Left lobe of liver (tissue), 2 donors: ENCODE measurements at places on chromosomes 1 and 21. TPM values are rescaled to one million over a fixed set of nuclear protein-coding genes. Genes with fewer than 3 reads are reported as not detected.

- no peak for DNase-seq
Observed at GRCh38 chr1:59094001-59094400, 202.9 kb upstream of the FGGY start.

GRCh38 chr1:84497631-84498275 is 8.4 kb upstream of the SPATA1 start:
- DNase-seq = no peak

Gene CCDC18
- total RNA-seq = 2.3 TPM

DNA sequence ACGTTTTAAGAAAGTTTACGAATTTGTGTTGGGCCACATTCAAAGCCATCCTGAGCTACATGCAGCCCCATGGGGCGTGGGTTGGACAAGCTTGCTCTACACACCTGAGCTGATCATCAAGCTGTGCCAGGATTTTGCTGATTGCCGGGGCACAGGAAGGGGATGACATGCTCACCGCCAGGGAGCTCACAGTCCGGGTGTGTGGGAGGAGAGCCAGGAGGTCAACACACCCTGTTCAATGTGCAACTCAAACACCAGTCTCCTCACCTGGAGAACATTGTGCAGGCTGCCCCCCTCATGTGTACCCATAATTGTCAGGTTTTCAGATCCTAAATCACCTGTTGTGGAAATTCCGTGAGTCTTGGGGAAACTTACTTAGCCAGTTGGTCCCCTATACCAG is 969 bp downstream of the CYP4A11 start:
- peak; percentile 92 for DNase-seq

DNA sequence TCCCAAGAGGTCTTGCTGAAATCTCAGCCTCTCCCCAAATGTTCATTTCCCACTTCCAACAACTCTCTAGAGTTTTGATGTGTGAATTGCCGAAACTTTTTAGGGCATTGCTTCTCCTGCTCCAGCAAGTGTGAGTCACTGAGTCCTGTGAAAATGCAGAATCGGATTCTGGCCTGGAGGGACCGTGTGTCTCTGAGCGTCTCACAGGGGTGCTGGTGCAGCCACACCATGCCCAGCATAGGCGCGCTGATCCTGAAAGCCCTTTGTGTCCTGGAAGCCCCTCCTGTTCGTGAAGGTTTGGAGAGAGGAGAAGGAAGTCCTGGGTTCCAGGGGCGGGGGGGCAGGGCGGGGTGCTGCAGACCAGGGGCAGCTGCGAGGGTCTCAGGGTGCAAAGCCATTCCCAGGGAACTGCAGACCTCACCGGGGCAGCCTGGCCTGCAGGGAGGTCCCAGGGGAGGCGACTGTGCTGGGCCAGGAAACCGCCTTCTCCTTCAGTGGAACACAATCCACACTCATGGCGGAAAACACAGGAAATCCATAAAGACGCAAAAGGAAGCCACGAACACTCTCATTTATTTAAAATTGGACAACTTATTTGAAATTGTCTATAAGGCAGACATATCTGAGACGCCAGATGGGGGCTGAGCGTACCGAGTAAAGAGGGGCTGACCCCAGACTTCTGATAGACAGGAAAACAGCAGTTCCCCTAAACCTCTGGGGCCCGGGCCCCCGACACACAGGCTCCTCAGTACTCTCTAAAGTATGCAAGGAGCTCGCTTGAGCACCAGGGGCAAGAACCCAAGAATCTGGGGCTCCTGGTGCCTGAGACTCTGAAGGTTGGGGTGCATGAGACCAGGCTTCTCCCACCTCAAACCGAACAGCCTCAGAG is 43.5 kb upstream of the ADARB1 start:
- DNase-seq = no peak

DNA sequence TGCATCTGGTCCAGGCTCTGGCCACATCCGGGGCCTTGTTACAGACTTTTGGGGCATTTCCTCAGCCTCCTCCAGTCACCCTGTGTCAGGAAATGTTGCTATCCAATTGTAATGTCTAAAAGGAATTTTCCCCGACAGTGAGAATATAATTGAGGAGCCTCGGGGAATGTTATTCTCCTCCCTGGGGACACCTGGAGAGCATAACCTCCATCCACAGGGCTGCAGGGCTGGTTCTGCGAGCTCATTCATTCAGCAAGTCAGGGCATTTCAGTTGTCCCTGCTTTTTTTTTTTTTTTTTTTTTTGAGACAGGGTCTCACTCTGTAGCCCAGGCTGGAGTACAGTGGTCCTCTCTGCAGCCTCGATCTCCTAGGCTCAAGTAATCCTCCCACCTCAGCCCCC is 72.6 kb downstream of the MDM4 start:
- no peak for DNase-seq

DNA sequence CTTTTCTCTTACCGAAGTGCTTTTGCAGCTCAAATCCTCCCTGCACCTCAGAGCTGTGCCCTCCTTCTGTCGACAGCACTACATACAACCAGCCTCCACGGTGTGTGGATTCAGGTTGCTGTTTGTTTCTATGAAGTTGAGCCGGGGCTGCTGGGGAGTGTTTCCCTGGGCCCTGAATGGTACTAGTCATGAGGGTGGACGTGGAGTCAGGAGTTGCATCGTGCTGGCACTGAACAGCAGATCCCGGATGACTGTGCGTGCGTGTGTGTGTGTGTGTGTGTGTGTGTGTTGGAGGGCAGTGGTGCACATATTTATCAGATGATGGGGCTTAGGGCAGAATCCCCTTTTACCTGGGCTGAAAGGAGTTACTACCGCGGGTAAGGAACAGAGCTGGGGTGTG is 47.0 kb downstream of the ACTL8 start:
- peak; percentile 24 for DNase-seq

DNA sequence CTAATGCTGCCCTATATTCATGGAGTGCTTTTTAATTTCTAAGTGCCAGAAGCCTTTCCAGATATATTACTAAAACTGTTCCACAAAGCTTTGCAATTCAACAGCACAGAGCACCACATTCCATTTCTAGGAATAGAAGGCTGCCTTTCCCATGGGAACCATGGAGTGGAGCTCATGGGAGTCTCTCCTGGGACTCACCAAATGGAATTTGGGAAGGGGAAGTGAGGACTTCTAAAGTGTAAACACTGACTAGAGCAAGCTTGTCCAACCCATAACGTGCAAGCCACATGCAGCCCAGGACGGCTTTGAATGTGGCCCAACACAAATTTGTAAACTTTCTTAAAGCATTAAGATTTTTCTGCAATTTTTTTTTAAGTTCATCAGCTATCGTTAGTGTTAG is 190.4 kb upstream of the TNR start:
- no peak for DNase-seq

Gene WNT9A
- total RNA-seq = 0.05 TPM

DNA sequence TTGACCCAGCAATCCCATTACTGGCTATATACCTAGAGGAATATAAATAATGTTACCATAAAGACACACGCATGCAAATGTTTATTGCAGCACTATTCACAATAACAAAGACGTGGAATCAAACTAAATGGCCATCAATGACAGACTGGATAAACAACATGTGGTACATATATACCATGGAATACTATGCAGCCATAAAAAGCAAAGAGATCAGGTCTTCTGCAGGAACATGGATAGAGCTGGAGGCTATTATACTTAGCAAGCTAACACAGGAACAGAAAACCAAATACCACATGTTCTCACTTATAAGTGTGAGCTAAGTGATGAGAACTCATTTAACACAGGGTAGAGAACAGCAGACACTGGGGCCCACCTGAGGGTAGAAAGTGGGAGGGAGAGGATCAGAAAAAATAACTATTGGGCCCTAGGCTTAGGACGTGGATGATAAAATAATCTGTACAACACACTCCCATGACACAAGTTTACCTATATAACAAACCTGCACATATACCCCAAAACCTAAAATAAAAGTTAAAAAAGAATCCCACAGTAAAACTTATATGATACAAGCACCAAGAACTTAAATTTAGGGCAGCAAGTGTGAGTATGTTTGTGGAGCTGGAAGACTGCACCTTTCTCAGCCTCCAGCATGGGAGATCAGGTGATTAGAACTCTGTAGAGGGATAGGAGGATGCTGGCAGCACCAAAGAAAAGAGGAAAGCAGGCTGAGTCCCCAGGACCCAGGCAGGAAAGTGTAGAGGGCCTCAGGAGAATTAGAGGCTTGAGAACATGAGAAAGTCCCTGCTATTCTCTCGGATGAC is 320.8 kb upstream of the USP24 start:
- no peak for DNase-seq

Gene ACTN2
- not detected for total RNA-seq

DNA sequence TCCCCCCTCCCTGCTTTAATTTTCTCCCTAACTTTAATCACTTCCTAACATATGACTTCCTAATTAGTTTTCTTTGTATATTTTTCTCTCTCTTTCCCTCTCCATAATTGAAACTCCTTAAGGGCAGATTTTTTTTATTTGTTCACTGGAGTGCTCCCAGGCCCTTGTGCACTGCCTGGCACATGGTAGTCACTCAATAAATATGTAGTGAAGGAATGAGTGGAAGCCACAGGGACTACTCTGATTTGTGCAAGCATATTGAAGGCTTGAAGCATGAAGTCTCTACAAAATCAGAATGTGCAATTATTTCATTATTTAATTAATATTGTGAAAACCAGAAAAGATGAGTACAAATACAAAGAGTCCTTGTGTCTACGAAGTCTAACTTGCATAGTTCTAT is 41.5 kb downstream of the SNX7 start:
- no peak for DNase-seq

DNA sequence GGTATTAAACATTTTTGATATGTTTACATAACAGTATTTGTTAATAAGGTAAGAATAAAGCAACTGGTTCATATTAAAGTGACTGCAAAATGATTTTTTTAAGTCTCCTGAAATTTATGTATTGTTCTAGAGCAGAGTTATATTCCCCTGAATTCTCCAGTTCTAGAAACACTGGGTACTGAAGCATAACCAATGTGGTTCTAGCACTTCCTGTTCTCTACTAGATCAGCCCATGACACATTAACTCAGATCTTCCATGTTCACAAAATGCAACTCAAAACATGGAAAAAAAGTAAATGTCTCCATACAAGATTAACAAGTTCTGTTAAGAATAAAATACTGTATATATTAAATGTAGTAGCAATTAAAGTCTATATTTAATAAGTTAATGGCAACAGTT is 3.9 kb downstream of the NEGR1 start:
- no peak for DNase-seq

Gene KIF14
- total RNA-seq = 0.10 TPM

Gene SPRR1A
- total RNA-seq = not detected

Gene CD1B
- not detected for total RNA-seq

DNA sequence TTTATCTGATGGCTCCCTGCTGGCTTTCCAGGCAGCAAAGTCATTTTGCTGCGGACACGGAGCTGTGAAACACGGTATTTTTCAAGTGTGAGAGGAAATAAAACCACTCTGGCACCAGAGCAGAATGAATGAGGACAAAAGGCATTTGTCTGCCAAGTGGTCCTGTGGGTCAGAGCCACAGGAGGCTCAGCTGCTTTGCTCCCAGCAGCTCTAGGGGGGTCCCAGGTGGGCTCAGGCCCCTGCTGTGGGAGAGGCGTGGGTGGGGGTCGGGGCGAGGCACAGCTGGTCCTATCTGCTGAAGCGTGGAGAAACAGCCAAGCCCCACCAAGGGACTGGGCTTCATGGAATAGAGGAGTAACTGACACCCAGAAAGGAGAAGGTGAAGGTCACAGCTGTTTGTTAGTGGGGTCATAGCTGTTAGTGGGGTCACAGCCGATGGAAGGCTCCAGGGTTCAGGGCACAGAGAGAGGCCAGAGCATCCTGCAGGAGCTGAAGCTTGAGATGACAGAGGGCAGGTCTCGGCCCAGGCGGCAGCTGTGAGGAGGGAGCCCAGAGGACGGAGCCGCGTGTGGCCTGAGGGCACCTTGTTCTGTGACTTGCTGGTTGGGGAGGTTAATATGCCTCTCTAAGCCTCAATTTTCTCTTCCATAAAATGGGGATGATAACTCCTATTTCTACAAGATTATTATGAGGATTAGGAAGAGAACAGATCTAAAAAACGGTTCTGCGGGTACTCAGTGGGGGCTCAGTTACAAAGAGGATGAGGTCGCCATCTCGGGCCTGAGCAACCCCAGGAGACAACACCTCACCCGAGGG is 7.1 kb downstream of the KIF17 start:
- no peak for DNase-seq

DNA sequence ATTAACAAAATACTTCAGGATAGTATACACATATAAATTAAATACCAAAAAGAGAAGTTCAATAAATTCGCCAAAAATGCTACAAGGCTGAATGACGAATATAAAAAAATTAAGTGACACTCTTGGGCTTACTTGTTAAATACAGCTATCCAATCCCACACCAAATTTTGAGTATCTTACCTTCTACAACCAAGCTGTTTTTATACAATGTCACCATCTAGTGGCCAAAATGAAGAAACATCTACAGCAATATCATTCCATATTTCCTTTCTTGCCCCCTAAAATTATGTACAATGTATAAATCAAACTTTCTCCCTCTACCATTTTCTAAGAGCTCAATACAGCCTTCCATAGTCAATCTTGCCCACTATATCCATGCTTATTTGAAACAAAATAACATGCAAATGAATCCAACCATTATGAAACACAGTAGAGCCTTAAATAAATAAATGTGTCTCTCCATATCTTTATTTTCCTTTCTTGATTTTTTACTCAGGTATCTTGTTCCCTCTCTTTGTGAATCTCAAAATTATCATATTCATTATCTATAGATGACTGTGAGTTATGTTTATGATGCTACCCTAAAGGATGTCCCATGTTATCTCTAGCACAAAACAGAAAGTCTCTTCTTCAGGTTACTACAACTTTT is 86.3 kb downstream of the ACBD6 start:
- no peak for DNase-seq

DNA sequence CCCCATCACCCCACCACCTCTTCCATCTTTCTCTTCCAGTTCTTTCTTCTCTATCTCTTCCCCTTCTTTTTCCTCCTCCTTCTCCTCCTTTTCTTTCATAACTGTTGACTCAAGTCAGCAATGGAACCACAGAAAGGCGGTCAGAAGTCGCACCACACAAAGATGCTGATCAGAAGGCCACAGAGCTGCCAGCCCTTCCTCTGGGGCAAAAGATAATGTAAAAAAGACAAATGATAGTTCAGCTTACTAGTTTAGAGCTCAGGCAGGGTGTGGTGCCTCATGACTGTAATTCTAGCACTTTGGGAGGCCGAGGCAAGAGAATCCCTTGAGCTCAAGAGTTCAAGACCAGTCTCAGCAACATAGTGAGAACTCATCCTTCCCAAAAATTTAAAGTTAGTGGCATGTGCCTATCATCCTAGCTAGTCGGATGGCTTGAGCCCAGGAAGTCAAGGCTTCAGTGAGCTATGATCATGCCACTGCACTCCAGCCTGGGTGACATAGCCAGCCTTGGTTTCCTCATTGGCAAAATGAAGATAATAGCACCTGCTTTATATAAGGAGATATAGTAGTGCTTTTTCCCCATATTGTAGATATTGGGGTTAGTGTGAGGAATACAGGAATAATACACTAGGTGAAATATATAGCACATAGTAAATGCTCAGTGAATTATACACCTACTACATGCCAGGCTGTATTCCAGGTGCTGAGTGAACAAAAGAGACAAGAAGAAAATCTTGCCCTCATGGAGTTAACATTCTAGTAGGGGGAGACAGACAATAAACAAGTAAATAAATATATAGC is 12.5 kb upstream of the IGSF3 start:
- DNase-seq = peak; percentile 0
